ENCODE measurements at places on chromosomes 1 and 21.

DNA sequence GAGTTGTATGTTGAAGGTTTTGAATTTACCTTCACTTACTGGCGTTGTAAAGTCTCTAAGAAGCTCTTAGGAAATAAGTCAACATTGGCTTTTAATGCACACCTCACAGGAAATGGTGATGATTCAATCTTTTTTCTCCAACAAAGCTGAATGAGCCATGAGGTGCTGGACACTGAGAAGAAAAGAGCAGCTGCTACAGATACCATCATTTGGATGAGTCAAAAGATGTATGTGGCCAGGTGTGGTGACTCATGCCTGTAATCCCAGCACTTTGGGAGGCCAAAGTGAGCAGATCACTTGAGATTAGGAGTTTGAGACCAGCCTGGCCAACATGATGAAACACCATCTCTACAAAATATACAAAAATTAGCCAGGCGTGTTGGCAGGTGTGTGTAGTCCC, 3.3 kb upstream of the IL23R start:
- no peak for DNase-seq

DNA sequence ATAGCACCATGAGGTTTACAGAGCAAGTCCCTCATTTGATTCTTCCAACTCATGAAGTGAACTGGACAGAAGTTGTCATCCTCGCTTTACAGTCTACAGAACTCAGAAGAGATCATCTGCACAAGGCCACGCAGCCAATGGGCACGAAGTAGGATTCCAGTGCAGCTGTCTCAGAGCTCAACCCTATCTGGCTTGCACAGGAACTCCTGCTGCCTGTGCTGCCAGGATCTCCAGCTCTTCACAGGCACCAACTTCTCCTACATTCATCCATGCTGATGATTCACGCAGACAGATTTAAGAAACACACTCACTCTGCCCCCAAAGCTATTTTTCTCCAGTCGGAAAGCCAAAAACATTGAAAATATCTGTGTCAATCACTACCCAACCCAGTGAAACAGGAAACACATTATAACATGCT, 157.0 kb downstream of the RERE start:
- no peak for DNase-seq

DNA sequence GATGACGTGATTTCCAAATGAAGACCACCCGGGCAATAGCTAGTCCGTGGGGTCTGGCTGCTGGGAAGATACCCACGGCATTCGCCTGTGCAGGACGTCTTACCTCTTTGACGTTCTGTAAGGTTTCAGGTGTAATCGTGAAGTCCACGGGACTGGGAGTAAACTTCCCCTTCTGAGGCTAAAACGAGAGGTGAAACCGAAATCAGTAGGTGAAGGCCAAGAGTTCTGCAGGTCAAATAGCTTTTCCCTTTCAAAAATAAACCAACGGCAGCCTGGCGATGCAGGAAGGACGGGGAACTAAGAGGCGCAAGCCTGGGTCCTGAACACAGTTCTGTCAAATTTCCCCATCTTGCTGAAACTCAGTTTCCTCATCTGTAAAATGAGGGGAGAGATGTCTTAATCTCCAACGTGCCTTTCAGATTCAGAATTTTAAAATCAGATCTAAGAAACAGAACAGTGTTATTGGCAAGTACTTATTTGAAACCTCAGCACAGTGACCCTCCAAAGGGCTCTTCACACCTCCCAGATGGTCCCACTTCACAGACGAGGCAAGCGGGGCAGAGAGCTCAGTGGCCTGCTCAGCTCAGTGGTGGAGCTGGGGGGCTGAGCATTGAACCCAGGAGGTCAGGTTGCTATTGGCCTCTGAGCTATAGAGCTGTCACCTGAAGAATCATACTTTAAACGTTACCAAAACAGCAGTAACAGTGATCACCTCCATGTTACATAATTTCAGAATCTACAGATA, 34.7 kb downstream of the VPS26C start:
- no peak for DNase-seq

DNA sequence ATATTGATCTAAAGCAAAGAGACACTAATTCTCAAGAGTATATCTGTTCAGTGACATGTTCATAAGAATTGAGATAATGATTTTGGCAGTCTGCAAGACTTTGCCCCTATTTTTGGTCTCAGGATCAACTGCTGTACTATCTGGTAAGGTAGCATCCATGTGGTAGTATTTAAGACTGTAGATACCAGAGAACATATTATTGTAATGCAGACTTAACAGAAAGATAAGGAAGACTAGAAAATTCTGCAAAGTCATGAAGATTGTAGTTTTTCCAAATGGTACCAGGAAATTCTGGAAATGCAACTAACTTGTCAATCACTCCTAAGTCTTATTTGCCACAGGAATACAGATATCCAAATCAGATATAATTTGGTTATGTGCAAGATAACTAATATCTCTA, 35.1 kb downstream of the RNF2 start:
- no peak for DNase-seq

- DNase-seq: no peak
These were observed 15.7 kb upstream of the LUZP1 start for GRCh38 chr1:23184212-23184934.

- DNase-seq: no peak
These were observed 38.3 kb upstream of the PRSS38 start for GRCh38 chr1:227777156-227777555.

- no peak for DNase-seq
These were observed 59.9 kb downstream of the SYT6 start for GRCh38 chr1:114093624-114094362.

DNA sequence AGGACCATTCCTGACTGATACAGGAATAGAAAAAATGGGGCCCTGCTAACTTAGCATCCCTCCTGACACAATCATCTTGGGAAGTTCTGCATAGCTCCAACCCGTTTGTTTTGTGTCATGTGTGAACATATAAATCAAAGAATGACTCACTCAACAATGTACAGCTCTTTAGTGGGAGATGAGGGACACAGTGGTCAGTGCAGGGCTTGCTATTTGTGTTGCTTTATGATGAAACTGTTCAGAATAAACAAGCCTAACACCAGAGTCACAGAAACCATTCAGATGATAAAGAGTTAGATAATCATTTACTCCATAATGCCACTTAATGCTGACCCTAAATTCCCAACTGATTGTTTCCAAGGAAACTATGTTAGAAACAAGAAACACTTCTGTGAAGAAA, 154.2 kb upstream of the ZNHIT6 start:
- no peak for DNase-seq
